Stimulated activated CD4-positive, alpha-beta T cell treated with anti-CD3 and anti-CD28 coated beads, TNF-alpha, amount 100 ng/mL, for 1 hour (primary cell): ENCODE measurements at places on chromosomes 6 and 20.

DNA sequence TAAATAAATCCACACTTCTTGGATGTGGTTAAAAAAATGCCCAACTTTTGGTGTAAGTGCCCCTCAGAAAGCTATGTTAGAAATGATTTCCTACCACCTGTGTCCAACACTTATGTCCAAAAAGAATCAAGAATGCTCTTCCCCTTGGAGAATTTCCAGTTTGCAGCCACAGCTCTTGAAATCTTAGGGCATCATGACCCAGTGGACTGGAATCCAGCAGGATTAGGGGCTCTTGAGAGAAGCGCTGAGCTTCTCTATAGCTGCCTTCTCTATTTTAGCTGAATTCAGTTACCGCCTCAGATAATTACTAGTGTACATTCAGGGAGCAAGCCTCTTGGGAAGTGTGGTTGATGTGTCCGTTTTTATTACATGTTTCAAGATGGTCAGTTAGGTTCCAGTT lies 2.5 kb downstream of the PHACTR1 start:
- DNase-seq: no peak

- DNase-seq: no peak
Observed at GRCh38 chr20:4102381-4102780, 87.0 kb upstream of the RNF24 start.

- DNase-seq: no peak
Observed at GRCh38 chr6:129586815-129587214, 123.2 kb downstream of the ARHGAP18 start.

DNA sequence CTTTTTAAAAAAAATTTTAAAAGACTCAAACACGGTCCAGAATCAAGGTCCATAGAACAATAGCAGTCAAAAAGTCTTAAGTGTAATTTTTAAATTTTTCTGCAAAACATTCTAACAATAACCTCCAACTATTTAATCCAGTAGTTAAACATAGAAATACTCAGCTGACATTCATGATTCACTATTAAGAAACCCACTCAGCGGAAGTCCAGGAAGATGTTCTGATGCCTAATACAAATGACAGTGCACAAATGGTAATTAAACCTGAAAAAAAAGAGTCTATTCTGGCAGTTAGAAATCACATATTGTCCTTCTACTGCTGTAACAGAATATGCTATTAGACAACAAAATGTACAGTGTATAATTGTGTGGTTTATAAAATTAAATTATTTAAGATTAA lies 128.2 kb upstream of the BMP5 start:
- no peak for DNase-seq

DNA sequence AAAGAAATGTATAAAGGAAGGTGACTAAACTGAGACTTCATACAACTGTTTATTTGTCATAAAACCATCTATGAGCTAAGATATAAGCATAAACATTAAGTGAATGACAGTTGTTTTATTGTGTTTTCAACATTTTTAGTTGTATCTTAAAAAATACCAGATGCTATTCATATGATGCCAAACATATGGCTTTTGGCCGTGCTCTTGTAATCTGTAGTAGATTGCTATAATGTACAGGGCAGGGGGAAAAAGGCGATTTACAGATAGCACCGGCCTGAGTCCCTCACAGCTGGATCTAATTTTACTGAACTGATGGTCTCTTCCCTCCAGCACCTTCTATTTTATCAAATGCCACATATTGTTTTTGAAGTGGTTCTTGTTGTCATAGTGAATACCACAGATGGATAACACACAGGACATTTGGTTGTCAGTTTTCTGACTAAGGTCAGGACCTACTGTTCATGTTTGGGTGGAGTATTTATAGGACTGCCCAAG lies 48.2 kb downstream of the CENPW start:
- no peak for DNase-seq

DNA sequence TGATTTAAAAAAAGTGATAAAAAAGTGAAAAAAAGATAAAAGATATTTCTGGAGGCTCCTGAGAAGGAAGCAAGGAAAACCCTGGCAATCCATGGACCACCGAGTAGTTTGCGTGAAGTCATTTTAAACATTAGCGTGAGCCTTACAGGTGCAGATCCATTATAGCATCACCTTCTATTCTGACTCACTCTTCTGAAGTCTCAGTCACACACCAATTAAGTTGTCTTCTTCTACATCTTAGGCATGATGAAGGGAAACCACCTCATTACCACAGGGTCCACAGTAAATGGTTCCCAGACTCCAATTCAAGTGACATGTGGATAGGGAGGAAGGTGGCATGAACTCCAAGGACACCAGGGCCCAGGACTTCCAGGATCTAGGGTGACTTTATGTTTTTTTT lies 99.1 kb downstream of the GJA10 start:
- DNase-seq: no peak

DNA sequence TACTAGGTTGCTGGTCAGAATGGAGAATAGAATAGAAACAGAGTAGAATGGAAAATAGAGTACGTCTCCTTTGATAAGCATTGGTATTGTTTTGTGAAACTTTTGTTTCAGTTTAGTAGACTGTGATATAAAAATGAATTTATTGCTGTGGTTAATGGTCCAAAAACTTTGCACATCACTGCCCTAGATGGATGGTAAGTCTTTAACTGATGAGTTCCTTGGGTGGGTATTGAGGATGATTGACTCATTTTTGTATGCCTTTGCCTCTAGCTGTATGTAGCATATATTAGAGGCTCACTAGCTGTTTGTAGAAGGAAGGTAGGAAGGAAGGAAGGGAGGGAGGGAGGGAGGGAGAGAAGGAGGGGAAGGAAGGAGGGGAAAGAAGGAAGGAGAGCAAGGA lies 48.3 kb downstream of the ZDHHC14 start:
- no peak for DNase-seq

DNA sequence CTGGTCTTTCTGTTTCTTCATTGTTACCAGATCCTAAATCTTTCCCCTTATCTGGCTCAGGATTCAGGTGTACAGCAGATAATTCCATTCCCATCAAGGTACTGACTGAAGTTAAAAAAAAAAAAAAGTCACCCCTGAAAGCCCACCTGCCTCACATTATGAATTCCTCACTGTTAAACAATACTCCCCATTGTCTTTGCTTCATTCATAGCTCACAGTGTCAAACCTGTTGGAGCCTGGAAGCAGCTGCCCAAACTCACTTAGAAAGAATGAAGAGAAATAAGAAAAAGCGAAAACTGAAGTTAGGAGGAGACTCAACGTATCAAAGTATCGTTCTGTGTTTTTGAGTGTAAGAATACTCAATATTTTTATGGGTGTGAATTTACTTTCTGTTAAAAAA lies 1.8 kb upstream of the DCBLD1 start:
- DNase-seq: no peak

DNA sequence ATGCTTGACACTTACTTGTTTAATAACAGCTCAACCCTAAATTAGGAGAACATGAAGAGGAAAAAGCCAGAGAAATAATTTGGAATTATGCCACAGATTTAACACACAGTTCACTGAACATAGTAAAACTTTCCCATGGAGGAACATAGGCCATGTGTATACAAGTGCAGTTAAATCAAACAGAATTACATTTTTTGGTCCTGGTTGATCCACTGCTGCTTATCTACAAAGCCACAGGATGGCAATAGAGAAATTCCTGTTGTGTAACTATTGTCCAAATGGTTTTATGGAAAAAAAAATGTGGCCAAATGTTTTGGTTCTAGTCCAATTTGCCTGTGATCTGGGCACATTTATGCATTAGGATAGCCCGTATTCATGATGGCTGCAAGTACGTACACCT lies 136.8 kb downstream of the ALDH8A1 start:
- DNase-seq: no peak

GRCh38 chr6:15457121-15457650 lies 205.6 kb downstream of the DTNBP1 start:
- no peak for DNase-seq

DNA sequence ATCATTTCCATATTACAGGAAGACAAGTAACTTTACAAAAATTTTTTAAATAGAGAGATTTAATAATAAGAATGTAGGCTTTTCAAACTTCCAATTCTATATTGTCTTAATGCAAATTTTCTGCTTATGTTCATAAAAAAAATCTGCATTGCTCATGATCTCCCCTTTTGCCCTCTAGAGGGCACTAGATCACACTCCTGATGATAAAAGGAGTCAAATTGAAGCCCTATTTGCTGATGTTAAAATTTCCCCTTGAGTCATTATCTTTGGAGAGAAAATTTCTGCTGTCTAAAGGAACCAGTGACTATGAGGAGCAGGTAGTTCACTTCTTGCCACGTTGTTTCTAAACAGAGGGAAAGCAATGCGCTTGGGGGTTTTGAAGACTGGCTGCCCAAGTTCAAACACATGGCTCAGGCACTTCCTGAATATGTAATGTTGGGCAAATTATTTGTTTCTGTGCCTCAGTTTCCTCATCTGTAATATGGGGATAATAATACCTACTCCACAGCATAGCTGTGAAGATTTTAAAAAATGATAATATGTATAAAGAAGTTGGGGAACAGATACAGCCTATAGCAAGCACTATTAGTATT lies 874.2 kb downstream of the TFAP2A start:
- DNase-seq: no peak

DNA sequence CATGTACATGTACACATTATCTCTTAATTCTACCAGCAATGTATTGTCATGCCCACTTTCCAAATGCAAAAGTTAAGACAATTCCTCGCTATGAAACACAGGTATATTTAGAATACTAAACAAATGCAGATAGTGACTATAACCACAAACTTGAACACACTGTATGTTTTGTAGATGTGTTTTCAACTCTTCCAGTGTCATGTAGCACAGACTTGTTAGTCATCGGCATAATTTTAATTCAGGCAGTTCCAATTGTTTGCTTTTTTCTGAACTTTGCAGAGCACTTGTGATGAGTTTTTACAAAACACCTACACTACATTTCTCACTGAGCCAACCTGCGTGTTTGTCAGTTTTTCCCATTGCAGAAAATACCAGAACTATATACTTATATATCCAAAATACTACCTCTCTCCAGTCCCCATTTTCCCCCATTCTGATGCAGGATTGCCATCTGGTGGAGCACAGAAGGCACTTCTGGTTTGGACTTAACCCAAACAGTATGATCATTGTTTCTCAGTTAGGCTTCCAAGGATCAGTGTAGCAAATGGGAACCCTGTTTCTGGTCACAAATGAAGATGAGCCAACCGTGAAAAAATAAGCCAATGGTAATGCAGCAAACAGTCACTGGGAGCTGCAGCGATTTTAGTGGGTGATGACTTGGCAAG lies 143.4 kb downstream of the ADGRB3 start:
- DNase-seq: no peak
